Activated T-cell treated with anti-CD3 and anti-CD28 coated beads, Interleukin-2, amount 50 U/mL, for 48 hours (primary cell): ENCODE measurements at places on chromosomes 2 and 18.
A peak's percentile ranks its signal among the peaks of the same experiment; 100 is the strongest.

- peak; percentile 60 for DNase-seq
Measured at GRCh38 chr2:85584857-85585780, 888 bp downstream of the VAMP5 start.

DNA sequence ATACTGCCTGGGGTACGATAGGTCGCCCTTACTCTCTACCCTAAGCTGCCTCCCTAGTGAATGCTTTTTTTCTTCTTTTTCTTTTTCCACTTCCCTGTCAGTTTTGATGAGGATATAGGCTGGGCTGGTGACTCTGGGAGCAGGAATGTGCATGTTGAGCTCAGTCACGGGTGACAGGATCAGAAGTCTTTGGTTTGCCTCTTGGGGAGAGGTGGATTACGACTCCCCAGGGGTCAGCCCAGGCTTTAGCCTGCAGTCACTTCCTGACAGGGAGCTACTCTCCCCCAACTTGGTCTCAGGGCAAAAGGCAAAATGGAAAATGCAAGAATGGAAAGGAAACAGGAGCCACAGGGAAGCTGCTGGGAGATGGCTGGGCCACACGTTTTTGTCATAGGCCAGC lies 57.3 kb downstream of the THNSL2 start:
- no peak for DNase-seq

DNA sequence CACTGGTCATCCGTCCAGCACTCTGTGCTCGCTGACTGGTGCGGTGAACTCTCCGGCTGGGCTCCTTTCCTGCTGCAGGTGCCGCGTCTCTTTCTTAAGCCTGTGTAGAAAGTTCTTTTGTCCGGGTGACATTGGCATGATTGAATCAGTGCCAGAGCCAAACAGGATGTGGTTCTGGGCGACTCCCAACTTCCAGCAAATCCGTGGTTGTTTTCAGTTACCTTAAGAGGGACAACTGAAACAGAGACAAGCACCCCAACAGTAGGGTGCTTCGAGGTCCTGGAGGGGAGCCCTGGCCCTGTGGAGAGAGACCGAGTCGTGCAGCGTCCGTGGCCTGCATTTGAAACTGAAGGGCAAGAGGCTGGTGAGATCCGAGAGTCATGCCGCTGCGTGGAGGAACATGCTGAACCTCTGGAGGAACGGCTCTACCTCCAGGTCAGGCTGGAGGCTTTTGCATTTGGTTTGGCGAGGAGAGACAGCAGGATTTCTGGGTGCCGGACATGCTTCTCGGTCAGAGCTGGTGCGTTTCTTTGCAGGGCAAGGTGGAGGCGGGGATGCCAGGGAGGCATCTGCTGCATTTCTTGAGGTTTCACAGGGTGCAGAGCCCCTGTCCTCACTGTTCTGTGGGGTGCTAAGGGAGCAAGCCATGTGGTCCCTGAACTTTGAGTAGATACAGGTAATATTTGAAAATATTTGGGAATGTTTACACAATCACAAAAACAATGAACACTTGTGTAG lies 26.8 kb downstream of the SH3BP4 start:
- no peak for DNase-seq

- no peak for DNase-seq
Measured at GRCh38 chr2:126886916-126887280, 11.8 kb upstream of the TEX51 start.

GRCh38 chr2:229947544-229947943 lies 25.2 kb downstream of the FBXO36 start:
- DNase-seq = no peak

DNA sequence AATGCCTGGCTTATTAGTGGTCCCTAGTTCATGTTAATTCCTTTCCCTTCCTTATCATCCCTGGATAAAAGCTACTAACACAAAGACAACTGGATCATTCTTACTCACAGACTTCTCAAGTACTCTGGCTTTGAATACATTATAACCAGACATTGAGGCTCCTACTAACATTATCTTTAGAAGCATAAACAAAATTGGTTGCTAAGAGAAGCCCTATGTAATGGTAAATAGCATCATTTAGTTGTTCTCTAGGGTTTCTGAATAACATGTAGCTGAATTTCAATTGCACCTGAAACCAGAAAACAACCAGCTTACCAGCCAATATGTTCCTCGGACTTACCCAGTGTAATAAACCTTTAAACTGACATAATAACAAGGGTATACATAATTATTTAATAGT lies 114.1 kb upstream of the NCKAP5 start:
- no peak for DNase-seq
